ENCODE measurements at places on chromosomes 16 and 17.

- no peak for DNase-seq
Observed at GRCh38 chr17:21001111-21001812, 41.5 kb downstream of the USP22 start.

DNA sequence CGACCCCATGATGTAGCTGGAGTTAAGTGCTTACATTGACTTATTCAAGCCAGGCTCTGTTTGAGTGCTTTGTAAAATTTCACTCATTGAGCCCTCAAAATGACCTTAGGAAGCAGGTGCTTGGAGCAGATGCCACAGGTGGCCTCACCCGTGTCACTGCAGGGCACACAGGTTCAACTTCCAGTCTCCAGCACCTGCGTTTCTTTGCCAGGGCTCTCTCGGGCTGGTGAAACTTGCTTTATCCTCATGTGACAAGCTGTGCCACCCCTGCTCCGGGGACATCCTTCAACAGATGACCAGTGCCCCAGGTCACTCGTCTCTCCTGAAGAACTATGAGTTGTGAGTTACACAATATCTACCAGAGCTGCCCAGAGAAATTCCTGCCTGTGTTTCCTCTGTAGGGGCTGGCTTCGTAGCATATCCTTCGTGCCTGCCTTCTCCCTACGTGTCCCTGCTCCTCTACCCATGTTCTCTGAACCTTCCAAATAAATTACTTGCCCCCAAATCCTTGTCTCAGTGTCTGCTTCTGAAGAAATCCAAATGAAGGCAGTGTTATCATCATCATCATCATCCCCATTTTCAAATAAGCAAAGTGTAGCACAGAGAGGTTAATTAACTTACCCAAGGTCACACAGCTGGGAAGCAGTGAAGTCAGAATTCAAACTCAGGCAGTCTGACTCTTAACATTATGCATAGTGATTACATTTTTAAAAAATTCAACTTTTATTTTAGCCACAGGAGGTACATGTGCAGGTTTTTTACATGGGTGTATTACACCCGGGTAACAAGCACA is 352.5 kb downstream of the NPIPA8 start:
- DNase-seq: no peak

DNA sequence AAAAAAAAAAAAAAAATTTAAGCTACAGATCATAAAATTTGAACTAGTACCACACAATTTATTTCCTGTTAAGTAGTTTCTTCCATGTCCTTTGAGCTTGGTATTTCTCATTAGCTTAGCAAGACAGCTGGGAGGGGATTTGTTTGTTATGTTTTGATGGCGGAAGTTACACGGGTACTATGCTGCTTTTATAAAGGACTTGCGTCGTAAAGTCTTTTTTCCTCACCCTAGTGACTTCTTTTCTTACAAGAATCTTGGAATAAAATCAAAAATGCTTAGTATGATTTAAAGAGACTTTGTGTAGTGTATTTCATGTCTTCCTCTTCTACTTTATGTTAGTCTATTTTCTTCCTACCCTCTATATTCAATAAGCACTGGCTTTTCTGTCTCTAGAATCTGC is 89.1 kb downstream of the NLK start:
- no peak for DNase-seq

DNA sequence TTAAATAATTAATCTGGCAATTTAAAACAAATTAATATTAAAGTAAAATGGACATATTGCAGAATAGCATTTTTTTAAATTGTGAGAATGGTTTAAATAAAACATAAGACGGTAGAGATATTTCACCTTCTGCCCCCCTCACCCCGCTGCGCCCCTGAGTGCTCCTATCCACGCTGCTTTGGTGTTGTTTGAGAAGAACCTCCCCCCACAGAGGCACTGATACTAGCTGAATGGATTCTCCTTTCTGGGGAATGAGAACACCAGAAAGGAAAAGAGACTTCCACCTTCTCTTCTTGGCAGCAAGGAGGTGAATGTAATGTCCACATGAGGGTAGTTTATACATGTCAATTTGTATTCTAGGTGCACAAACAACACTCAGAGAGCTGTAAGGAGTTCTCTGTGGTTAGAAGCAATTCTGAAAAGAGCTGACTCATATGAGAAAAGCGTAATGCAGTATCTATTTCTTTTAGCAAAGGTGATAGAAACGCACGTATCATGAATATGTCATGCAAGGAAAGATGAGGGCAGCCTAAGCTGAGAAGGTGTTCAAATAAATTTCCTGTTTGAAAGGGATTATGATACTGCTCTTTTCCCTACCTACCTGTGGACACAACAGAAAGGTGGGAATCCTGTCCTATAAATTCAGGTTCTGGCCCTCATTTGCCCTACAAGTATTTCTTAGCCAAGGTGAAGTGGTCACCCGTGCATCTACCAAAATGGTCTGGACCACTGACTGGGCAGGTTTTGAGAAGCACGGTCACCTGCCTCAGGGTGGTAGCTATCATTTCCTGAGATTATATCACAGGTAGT is 126.9 kb downstream of the PARN start:
- DNase-seq: no peak

DNA sequence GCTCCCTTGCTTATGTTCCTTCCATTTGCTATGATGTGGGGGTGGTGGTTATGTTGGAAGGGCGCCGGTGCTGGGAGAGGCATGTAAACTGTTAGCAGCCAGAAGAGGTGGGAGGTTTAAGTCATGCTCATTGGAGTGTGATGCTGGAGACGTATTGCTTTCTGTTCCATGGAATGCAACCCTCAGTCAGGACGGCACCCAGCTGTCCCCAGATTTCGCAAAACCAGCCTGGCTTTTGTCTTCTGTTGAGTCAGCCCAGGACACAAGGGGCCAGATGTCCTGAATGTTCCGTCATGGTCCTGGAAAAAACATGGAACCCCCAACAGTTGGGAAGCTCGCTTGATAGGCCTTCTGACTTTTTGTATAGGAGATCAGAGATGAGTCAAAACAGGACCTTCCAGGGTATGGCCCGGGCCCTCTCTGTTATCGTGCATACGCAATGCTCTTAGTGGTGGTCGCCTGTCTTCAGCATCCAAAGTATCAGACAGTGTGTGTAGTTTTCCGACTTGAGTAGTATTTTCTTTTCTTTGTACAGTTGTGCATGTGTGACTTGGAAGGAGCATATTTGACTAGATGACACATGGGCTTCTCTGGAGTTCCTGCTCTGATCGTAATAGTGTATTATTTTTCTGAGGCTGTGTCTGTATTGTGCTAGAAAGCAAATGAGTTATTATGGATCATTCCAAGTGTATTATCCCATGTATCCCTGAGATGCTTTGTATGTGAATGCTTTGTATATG is 201.9 kb downstream of the SNX29 start:
- no peak for DNase-seq

Data from hippocampal formation (tissue), 2 donors.